Neural crest cell (in vitro differentiated cells): ENCODE measurements at places on chromosomes 1 and 21. TPM values are rescaled to one million over a fixed set of nuclear protein-coding genes. Genes with fewer than 3 reads are reported as not detected.

- no peak for DNase-seq
- no peaks in the 10 kb centered on the region for H3K36me3 ChIP-seq
- H3K4me1 ChIP-seq = no peaks in the 10 kb centered on the region
- no peaks in the 10 kb centered on the region for H3K27me3 ChIP-seq
- H3K4me3 ChIP-seq = no peak overlapping the region
These were observed 11.2 kb upstream of the ZNF670 start for GRCh38 chr1:247089616-247090375.

The PEAR1 gene
- 6.8 and 6.9 TPM in 2 replicates for total RNA-seq

DNA sequence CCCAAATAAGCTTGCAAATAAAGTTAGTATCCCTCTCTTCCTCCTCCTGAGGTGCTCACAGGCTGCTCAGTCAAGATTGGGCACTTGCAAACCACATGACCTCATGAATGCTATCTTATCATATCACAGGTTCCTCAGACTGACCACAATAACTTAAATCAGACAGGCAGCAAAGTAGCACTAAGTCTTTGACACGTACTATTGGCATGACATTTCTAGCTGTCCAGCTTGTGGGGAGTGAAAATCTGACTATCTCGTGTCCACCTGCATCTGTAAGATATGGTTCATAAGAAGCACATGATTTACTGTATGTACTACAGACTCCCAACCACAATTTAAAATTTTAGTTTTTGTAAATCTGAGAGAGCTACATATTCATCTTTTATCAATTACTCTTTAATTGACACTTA, 58.0 kb upstream of the GFI1 start:
- H3K27ac ChIP-seq = no peak overlapping the region
- H3K4me1 ChIP-seq = no peaks in the 10 kb centered on the region
- H3K36me3 ChIP-seq = peaks cover 7% of the 10 kb centered on the region
- DNase-seq = no peak
- H3K4me3 ChIP-seq = no peak overlapping the region

The TTC34 gene
- 2.4 and 2.7 TPM in 2 replicates for total RNA-seq

GRCh38 chr1:42168391-42168670, 3.8 kb upstream of the GUCA2A start:
- H3K4me1 ChIP-seq = peaks cover 23% of the 10 kb centered on the region
- H3K27ac ChIP-seq = no peak overlapping the region
- H3K4me3 ChIP-seq = no peak overlapping the region

DNA sequence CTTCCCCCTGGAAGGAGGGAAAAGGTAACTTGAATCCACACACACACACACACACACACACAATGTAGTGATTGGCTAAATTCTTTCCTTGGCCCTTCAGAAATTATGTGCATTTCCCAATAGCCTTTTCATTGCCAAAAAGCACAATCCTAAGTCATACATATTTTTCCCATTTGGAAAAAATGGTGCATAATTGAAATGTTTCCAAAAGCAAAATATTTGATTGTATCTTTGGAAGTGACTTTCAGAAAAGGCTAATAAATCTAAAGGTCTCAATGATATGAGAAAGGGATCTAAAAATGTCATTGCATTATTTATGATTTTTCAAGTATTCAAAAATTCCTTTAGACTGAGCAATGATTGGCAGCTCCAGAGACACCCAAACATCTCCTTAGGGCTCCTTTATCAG, 43.5 kb upstream of the NEK7 start:
- DNase-seq = no peak
- H3K27ac ChIP-seq = no peak overlapping the region
- H3K4me1 ChIP-seq = no peaks in the 10 kb centered on the region
- H3K36me3 ChIP-seq = no peaks in the 10 kb centered on the region
- no peaks in the 10 kb centered on the region for H3K27me3 ChIP-seq

GRCh38 chr1:225963735-225964530, 22.9 kb upstream of the LEFTY2 start:
- H3K4me3 ChIP-seq = no peak overlapping the region
- no peak for DNase-seq
- H3K4me1 ChIP-seq = peaks cover 3% of the 10 kb centered on the region
- no peak overlapping the region for H3K27ac ChIP-seq
- H3K27me3 ChIP-seq = peaks cover 5% of the 10 kb centered on the region

DNA sequence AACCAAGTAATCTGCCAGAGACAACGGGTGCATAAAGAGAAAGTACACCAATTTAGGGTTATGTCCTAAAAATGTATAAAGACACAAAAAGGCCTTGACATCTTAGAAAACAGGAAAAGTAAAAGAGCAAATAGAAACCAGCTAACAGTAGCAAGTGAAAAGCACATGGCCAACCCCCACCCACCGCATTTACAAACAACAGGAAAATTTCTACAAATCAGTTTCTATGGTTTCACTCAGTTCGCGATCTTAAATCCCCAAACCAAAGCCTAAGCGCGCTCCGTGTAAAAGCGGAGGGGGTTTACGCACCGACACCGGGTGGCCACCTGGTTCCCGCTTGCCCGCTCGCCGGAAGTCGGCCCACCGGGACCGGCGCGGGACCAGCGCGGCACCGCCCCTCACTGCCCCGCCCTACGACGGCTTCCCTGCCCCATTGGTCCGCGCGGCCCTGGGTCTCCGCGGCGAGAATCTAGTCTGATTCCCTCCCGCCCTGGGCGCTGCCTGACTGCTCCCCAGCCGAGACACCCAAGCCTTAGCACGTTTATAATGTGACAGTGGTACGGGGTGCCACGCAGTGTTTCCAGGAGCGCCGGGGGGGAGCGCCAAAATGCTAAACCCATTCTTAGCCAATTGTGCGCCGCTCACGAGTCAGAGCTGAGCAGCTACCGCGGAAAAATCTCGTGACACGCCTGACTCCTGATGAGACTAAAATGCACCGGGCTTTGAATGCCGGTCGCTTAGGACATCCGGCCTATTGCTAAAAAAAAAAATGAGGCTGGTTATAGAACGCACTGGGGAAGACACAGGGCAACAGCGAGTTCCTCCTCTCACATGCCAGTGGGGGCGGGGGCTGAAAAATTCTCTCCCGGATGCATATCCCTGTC, at the start of gene GART:
Gene GART (minus strand): TSS at position 362 of the 884 bp plus-strand sequence. CDS start 2,802 bp downstream, outside the sequence.
- peak within 1 kb of the TSS; percentile 93 for H3K4me3 ChIP-seq
- peak within 1 kb of the TSS; percentile 99 for H3K27ac ChIP-seq
- peaks cover 8% of the 10 kb centered on the region for H3K36me3 ChIP-seq
- peak; percentile 70 for DNase-seq
- peaks cover 31% of the 10 kb centered on the region for H3K4me1 ChIP-seq

The VCAM1 gene
- 8.6 and 8.7 TPM in 2 replicates for total RNA-seq

GRCh38 chr1:198491028-198491427, 49.5 kb downstream of the ATP6V1G3 start:
- H3K4me3 ChIP-seq = no peak overlapping the region
- no peaks in the 10 kb centered on the region for H3K27me3 ChIP-seq
- H3K4me1 ChIP-seq = peaks cover 18% of the 10 kb centered on the region
- no peak for DNase-seq
- peak overlapping the region; percentile 15 for H3K27ac ChIP-seq
- no peaks in the 10 kb centered on the region for H3K36me3 ChIP-seq

- H3K27ac ChIP-seq = no peak overlapping the region
- peaks cover 3% of the 10 kb centered on the region for H3K4me1 ChIP-seq
- H3K27me3 ChIP-seq = no peaks in the 10 kb centered on the region
- no peaks in the 10 kb centered on the region for H3K36me3 ChIP-seq
These were observed 103.5 kb downstream of the HMCN1 start for GRCh38 chr1:185837711-185838110.

DNA sequence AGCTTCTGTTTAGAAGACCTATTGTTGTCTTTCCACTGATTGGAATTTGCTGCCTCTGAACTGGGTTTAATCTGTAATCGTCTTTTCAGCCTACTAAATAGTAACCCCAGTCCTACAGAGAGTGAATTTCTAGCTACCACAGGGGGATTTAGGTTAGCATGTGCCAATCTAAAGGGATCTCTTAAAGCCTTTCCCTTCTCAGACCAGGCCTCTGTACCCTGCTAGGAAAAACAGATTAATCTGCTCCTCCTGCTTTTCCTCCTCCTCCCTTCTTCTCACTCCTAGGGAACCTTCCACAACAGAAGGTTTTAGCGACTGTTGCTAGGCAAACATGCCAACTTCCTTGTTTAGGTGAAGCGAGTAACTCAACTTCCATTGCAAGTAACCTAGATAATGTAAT, 1.3 kb upstream of the RC3H1 start:
- H3K36me3 ChIP-seq = no peaks in the 10 kb centered on the region
- no peaks in the 10 kb centered on the region for H3K27me3 ChIP-seq
- DNase-seq = no peak
- H3K4me1 ChIP-seq = peaks cover 42% of the 10 kb centered on the region
- no peak overlapping the region for H3K27ac ChIP-seq

GRCh38 chr1:54274448-54274847, 74.5 kb downstream of the MRPL37 start:
- peaks cover 47% of the 10 kb centered on the region for H3K4me1 ChIP-seq
- H3K36me3 ChIP-seq = peaks cover 2% of the 10 kb centered on the region
- H3K4me3 ChIP-seq = no peak overlapping the region
- no peak for DNase-seq

DNA sequence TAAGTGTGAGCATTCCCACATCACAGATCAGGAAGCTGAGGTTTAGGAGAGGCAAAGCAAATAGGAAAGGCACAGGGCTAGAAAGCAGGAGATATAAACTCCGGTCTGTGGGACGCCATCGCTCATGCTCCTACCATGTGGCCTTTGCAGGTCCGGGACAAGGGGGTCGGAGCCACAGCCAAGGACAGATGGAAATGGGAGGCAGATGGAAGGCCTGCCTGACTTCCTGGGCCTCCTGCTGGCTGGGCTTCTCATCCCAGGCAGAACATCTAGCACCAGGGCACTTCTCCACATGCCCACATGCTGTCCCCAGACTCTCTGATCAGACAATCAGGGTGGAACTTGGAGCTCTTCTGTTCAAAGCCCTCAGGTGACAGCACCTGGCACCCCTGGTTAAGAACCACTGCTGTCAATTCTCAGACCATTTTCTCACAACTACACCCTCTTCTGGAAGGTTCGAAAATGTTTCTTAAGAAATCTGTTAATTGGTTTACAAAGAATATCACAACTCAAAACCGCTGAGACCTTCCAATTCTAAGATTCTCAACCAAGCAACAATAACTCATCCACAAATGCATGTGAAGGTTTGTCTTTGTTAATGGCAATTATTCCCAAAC, 173.3 kb upstream of the EDN2 start:
- peaks cover 12% of the 10 kb centered on the region for H3K4me1 ChIP-seq
- no peaks in the 10 kb centered on the region for H3K36me3 ChIP-seq
- peaks cover 34% of the 10 kb centered on the region for H3K27me3 ChIP-seq

GRCh38 chr1:206867716-206868115, 2.3 kb downstream of the IL20 start:
- no peaks in the 10 kb centered on the region for H3K36me3 ChIP-seq
- no peak for DNase-seq
- no peak overlapping the region for H3K4me3 ChIP-seq
